ENCODE measurements at places on chromosomes 2 and 18. TPM values are rescaled to one million over a fixed set of nuclear protein-coding genes. Genes with fewer than 3 reads are reported as not detected.

CD8B2 gene
- not detected for total RNA-seq

RAPGEF4 gene
- total RNA-seq, result not detected

TEKT4 gene
- not detected for total RNA-seq

ALPP gene
- total RNA-seq, result not detected

USP37 gene
- 4.0 TPM for total RNA-seq

ADAM23 gene
- 2.6 TPM for total RNA-seq

DNA sequence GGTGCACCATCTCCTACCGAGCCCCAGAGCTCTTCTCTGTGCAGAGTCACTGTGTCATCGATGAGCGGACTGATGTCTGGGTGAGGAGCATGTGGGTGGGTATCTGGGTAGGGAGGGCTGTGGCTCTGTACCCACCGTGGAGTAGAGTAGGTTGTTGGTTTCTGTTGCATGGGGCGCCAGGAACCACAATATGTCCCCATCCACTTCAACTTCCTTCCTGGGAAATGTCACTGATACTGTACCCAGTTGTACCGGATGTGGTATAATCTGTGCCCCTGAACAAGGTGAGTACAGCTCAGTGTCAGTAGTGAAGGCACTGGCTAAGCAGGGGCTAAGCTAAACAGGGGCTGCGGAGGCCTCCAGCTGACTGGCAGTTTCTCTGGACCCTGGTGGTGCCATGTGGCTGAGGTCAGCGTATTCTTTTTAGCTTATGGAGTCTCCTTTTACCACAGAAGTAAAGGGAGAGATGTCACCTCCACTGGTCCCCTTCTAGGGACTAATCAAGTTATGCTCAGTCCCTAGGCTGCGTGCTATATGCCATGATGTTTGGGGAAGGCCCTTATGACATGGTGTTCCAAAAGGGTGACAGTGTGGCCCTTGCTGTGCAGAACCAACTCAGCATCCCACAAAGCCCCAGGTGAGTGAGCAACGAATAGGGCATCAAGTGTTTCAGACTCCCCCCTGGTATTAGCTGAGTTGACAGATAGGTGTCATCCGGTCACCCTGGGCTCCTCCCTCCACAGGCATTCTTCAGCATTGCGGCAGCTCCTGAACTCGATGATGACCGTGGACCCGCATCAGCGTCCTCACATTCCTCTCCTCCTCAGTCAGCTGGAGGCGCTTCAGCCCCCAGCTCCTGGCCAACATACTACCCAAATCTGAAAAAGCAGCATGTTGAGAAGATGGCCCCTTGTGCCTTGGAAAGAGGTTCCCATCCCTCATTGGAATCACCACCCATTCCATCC lies 2.7 kb downstream of the STK16 start:
- no peak for DNase-seq

GRCh38 chr2:186879312-186879711 lies 30.3 kb upstream of the ZSWIM2 start:
- DNase-seq, result peak; percentile 17

DNA sequence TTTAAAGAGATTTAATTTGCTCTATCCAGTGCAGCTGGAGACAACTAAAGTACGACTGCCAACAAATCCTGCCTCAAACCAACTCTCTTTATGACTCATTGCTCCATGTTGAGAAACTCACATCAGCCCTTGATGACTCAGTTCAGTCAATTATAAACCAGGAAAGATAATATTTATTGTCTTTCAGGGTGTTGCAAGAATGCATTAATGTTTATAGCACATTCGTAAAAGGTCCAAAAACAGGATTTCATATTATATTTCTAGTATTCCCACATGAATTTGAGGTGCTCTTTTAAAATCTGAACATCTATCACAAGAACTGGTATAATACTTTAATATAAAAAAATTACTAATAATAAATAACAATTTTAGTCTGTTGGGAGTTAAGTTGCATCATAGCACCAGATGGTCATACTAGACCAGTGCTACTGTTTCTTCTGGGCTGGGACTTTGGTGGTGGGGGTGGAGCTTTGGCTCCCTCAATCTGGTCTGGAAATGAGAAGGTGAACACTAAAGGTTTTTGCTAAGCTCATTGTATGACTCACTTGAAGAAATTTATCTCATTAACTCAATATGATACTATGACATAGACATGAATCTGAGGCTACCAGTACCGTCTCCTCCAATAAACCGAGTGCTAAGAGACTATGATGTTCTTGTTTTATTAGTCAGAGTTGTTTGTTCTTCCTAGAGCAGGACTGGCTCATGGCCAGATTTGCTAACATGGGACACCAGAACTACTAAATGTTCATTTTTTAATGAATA lies 26.6 kb upstream of the MAP3K20 start:
- DNase-seq, result peak; percentile 98

DNA sequence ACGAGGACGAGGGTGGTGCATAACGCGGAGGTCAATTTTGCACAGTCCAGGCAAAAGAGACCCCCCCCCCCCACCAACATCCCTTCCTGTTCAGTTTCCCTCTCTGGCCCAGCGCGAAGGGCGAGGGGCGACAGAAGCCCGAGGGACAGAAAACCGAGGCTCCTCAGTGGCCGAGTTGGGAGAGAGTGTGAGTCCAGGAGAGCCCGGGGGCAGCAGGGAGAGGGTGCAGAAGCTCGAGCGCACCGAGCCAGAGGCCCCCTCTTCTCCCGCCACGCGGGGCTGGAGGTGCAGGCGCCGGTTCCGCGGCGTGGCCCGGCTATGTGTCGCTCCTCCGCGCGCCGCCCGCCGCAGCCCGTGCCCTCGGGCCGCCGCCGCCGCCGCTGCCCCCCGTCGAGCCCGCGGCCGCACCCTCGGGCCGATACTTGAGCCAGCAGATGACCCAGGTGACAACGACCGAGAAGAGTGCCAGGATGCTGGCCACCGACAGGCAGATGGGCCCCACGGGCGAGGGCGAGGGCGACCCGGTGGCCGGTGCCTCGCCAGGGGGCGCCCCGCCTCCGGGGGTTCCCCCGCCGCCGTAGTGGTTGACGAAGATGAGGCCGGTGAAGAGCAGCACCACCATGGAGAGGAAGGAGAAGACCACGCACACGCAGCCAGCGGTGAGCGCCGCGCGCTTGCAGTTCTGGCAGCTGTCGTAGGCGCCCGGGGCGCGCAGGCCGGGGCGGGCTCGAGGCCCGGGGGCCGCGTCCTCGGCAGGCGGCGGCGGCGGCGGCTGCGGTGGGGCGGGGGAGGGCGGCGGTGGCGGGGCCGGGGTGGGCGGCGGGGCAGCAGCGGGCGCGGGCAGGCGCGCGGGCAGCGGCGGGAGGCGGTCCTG lies 20.2 kb upstream of the PAX3 start:
- no peak for DNase-seq

DNA sequence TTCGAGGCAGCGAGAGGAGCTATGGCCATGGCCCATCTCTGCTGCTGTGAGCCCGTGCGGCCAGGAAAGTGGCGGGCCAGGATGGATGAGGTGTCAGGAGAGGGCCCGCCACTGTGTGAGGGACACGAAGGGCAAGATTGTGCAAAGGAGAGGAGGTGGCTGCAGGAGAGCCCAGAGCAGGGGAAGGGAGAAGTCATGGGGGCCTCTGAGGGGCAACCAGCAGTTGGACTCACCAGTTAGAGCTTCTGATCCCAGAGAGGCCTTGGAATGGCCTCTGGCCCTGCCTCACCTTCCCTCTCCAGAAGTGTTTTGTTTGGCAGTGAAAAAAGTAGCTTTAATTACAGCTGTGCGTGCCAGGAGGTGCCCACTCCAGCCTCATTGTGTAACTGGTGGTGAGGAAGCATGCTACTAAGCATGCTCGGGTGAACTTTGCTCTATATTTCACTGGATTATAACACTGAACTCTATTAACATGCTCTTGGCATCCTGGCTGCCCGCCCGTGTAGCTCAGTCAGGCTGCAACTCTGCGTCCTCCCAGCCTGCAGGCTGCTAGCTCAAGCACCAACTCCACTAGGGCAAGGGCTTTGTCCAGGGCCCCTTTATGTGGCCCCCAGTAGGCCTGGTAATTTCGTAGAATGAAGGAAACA lies 34.2 kb downstream of the IMPA2 start:
- DNase-seq, result no peak

DNA sequence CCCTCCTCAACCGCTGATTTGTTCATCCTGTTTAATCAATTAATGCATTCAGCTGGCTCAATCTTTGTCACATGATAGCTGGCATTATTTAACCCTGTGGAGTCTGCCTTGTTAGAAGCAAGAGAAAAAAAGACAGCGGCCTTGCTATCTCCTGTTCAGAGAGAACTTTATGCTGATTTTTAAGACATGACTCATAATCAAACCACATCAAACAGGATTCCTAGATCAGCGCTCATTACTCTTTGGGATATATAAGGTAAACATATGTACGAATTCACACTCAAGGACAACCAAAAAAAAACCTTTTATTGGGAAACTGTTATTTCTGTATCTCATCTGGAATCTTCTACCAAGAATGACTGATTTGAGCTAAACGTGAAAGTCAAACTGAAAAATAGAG lies 195.1 kb downstream of the C1D start:
- DNase-seq, result peak; percentile 47

- DNase-seq, result no peak
These were observed 51.4 kb downstream of the SPATS2L start for GRCh38 chr2:200357845-200358244.

- no peak for DNase-seq
These were observed 5.9 kb upstream of the FHL2 start for GRCh38 chr2:105404736-105405135.

- DNase-seq, result peak; percentile 65
These were observed 8.2 kb upstream of the GPR17 start for GRCh38 chr2:127637725-127638252.

- DNase-seq, result no peak
These were observed 100.7 kb upstream of the STPG4 start for GRCh38 chr2:47255794-47256193.

GRCh38 chr2:133326652-133327397 lies 241.4 kb downstream of the NCKAP5 start:
- DNase-seq, result peak; percentile 38

- DNase-seq, result peak; percentile 50
These were observed 123.8 kb downstream of the AFF3 start for GRCh38 chr2:100018341-100019193.

- DNase-seq, result no peak
These were observed 124.4 kb downstream of the LRRTM4 start for GRCh38 chr2:77397763-77398162.

DNA sequence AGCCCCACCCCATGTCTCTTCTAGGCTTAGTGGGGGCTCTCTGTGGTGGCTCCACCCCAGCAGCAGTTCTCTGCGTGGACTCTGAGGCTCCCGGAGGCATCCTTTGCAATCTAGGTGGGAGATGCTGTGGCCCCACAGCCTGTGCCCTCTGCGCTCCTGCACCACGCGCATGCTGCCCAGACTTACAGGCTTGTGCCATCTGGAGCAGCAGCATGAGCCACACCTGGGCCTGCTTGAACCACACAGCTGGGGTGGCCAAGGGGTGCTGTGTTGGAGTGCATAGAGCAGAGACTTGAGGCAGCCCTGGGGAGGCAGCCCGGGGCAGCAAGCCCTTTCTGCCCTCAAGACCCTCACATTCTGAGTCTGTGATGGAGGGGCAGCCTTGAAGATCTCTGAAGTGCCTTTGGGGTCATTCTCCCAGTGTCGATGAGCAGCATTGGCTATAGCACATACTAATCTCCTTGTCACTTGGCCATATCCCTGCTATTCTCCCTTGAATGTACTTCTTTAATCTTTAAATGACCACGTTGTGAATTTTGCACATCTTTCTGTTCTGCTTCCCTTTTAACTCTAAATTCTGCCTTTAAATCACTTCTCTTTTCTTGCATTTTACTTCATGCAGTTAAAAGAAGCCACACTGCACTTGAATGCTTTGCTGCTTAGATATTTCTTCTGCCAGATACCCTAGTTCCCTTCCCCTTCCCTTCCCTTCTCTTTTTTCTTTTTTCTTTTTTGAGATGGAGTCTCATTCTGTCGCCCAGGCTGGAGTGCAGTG lies 62.4 kb downstream of the NCAPH start:
- no peak for DNase-seq

GRCh38 chr2:118292991-118293390 lies 204.7 kb downstream of the INSIG2 start:
- no peak for DNase-seq

GRCh38 chr2:42086500-42086953 lies 38.7 kb downstream of the PKDCC start:
- peak; percentile 48 for DNase-seq

- DNase-seq, result no peak
These were observed 216.3 kb downstream of the RNF144A start for GRCh38 chr2:7133521-7133920.

DNA sequence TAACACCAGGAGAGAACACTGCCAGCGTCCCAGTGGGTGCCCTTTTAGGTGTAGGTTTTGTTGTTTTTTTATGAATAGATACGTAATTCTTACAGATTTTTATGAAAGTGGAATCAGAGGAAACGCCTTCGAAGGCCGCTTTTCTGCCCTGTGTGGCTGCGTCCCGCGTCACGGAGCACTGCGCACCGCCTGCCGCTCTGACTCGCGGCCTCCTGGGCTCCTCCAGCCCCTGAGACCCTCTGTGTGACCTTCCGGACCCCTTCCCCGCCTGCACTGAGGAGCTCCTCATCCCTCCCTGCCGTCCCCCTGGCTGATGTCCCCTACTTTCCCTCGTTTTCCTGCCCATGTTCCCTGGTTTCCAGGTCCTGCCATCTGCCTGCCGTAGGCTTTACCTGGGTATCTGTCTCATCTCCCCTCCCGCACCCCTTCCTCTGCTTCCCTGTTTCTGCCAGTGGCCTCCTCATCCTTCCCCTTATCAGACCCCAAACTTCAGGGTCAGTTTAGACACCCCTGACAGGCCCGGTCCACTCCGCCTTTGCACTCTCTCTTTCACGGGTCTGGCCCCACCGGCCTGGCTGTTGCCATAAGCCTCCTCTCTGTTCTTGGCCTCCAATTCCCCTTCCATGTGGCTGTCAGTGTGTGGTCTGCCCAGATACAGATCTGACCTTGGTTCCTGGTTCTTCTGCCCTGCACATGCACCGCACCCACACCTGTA lies 32.7 kb downstream of the PDIA6 start:
- DNase-seq, result no peak

DNA sequence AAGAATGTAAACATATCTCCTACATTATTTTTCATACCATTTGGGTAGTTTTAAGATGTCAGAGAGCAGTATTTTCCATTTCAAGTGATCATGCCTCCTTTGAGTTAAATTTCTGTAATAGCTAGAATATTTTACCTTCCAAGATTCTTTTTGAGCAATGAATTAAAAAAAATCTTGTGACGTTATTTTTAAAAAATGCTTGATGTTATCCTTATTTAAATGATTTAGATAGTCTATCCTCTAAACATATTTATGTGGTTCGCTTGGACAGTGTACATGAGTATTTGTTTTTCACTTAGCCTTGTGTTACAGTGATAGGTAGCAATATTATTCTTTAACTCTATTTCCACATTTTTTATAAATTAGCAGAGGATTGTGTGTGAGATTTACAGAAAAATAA lies 639.2 kb upstream of the CDH2 start:
- no peak for DNase-seq

- no peak for DNase-seq
These were observed 69.0 kb downstream of the RBM43 start for GRCh38 chr2:151192681-151193080.

DNA sequence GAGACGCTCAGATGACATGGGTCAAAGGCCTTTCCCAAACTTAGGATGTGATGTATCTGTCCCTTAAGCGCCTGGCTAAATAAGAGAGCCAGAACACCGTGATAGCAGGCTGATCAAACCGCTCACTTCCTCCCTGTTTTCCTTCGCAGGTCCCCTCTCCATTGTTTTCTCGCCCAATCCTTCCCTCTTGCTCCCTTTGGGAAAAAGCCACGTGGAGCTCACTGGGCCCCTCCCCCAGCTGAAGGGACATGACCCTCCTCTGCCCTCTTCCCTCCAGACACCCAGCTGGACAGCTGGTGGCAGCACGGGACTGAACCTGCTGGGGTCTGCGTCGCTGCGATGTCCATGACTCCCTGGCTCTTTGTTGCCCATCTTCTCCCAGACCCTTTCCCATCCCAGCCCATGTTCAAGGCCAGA lies 201.7 kb downstream of the TNS1 start:
- DNase-seq, result no peak

- DNase-seq, result no peak
These were observed 1.5 kb downstream of the UCN start for GRCh38 chr2:27306573-27307286.

Data from HFFc6 (cell line).